GM23248 (cell line): ENCODE measurements at places on chromosomes 7 and 10. TPM values are rescaled to one million over a fixed set of nuclear protein-coding genes. Genes with fewer than 3 reads are reported as not detected.

The CCL24 gene
- total RNA-seq = not detected in 2 replicates

The CHST3 gene
- total RNA-seq = 42.2 and 43.3 TPM in 2 replicates

The GALNT17 gene
- total RNA-seq = not detected in 2 replicates

- no peaks in the 10 kb centered on the region for H3K27me3 ChIP-seq
- H3K27ac ChIP-seq = no peak overlapping the region
- H3K4me1 ChIP-seq = peaks cover 28% of the 10 kb centered on the region
- H3K36me3 ChIP-seq = no peaks in the 10 kb centered on the region
- no peak overlapping the region for H3K4me3 ChIP-seq
Measured at GRCh38 chr7:7226407-7226806, 44.1 kb downstream of the C1GALT1 start.

- no peaks in the 10 kb centered on the region for H3K36me3 ChIP-seq
- H3K4me1 ChIP-seq = peaks cover 25% of the 10 kb centered on the region
- H3K27me3 ChIP-seq = no peaks in the 10 kb centered on the region
- no peak overlapping the region for H3K4me3 ChIP-seq
Measured at GRCh38 chr7:128019288-128019687, 11.9 kb downstream of the LRRC4 start.

DNA sequence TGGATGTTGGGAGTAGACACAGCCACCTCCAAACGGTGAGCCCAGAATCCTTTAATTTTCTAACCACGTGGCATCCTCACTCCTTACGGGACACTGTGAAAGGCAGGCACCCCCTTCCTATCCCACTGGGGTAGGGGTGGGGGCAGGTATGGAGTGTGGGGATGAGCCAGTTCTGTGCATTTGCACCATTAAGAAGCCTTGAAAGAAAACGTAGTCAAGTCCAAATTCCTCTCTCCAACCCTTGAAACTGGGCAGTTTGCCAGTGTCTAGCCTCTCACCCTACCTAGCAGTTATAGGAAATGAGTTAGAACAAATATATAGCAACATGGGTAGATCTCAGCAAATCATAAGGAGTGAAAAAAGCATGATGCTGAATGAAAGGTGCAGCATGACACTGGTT, 92.4 kb upstream of the LEP start:
- peaks cover 23% of the 10 kb centered on the region for H3K27me3 ChIP-seq
- no peak overlapping the region for H3K27ac ChIP-seq
- H3K4me1 ChIP-seq = no peaks in the 10 kb centered on the region
- no peak for DNase-seq

DNA sequence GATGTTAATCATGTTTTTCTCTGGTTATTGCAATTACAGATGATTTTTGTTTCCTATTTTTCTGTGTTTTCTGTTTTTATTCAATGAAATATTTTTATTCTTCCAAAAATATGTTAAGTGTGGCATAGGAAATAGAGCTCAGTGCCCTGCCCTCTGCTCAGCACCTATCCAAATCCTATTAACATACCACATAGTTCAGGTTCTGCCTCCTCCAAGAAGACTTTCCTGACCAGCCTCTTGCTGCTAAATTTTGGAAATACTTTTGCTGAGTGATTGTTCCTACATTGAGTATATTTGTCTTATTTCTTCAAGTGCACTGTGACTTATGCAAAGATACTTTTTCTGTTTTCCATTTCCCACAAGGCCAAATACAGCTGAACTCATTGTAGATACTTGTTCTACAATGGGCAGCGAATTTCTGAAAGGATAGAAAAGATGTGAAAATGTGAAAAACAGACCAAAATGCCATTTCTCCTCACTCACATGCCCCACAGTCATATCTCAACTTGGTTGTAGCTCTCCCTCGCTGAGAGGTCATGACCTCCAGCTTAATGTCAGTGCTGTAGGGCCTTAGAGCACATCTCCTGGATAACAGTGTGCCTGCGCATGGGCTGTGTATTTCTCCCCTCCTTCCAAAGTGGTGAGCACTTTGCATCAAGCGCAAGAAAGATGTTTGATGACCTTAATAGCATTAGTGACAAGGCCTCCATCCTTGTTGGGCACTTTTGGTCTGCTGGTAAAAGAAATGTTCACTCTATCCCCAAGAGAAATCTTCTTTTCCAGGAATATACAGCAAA, 677.3 kb downstream of the LRMDA start:
- no peak for DNase-seq
- peaks cover 4% of the 10 kb centered on the region for H3K4me1 ChIP-seq
- no peaks in the 10 kb centered on the region for H3K36me3 ChIP-seq
- no peak overlapping the region for H3K4me3 ChIP-seq

DNA sequence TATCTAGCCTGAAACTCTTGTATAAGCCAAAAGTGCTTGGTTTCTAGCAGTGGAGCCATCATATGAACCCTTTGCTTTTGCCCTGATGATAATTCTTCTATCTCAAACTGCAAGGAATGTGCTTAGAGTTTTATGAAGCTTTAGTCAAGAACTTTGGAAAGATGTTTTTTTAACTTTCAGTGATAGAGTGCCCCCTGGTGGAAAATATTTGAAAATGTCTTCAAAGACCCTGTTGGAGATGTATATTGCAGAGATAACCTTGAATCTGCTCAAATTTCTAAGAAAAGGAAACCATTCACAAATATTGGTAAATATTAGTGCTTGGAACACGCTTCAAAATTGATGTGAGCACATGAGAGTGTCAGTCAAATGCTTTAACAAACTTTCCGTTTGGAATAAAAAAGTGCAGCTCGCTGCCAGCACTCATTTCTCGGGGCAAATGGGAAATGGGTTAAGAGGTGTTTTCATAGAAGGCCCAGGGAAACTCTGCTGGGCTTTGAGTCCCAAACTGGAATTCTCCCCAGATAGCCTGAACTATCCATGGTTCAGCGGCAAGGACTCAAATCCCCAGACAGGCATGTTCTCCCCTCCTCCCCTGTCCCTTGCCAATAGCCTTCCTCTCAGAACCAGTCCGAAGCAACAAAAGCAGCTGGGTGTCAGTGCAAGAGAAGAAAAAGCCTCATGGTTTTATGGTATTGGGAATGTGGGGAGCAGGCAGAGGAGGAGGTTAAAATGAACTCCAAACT, 129.3 kb downstream of the MYOF start:
- H3K27me3 ChIP-seq = no peaks in the 10 kb centered on the region
- no peaks in the 10 kb centered on the region for H3K4me1 ChIP-seq
- H3K27ac ChIP-seq = no peak overlapping the region
- DNase-seq = peak; percentile 56

GRCh38 chr10:88896994-88897853, 17.2 kb downstream of the STAMBPL1 start:
- H3K27ac ChIP-seq = peak overlapping the region; percentile 61
- H3K36me3 ChIP-seq = no peaks in the 10 kb centered on the region; the same call in 1 of the 2 replicates
- no peaks in the 10 kb centered on the region for H3K27me3 ChIP-seq
- DNase-seq = peak; percentile 60

DNA sequence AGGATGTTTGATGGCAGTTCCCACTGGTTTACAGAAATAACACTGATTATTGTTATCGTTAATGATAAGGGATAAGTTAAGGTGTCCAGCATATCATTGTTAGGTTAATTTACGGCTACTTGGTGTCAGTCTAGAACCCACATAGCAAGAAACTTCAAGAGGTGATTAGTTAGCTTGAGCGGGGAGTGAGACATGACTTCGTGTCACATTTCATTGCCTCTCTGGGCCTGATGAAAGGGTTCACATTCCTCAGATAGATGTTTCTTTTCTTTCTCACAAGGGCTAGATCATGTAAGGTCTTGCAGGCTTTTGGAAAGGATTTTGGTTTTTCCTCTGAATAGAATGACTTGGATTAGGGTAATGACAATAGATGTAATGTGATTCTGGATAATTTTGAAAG, 26.7 kb downstream of the WAC start:
- H3K4me3 ChIP-seq = no peak overlapping the region
- H3K36me3 ChIP-seq = peaks cover 27% of the 10 kb centered on the region
- H3K27ac ChIP-seq = no peak overlapping the region
- no peaks in the 10 kb centered on the region for H3K27me3 ChIP-seq

GRCh38 chr10:51772387-51772786, 73.0 kb upstream of the CSTF2T start:
- no peak overlapping the region for H3K27ac ChIP-seq
- no peaks in the 10 kb centered on the region for H3K36me3 ChIP-seq
- DNase-seq = no peak
- H3K27me3 ChIP-seq = no peaks in the 10 kb centered on the region
- H3K4me1 ChIP-seq = peaks cover 32% of the 10 kb centered on the region

DNA sequence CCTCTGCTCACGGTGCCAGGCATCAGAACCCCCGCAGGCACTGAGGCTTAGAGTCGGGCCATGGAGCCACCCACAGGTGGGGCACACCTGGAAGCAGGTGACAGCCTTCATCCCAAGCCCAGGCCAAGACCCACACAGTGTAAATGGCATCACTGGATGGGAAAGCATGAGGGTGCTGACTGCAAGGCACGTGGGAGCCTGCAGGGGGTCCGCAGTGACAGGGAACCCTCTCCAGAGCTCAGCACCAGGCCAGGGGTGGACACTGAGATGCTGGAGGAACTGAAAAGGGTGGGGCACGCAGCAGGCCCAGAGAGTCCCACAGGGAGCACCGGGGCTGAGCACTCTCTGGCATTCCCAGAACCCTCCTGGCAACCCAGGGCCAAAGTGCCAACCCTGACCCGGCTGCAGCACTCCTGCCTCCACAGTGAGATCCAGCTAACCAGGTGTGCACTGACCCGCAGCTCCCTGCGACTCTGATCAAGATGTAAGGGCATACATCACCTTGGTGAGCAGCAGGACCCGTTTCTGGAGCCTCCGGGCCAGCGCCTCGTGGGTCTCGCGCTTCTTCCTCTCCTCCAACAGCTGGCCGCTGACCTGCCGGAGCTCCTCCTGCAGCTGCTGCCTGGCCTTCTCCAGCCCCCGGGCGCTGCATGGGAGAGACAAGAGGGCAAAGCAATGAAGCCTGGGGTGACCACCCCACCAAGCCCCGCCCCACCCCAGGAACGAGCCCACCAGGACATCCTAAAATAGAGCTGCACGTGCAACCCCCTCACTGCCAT, 163.9 kb downstream of the MAD1L1 start:
- H3K27ac ChIP-seq = no peak overlapping the region
- no peak overlapping the region for H3K4me3 ChIP-seq
- H3K4me1 ChIP-seq = no peaks in the 10 kb centered on the region
